ENCODE measurements at places on chromosomes 2 and 18.
A peak's percentile ranks its signal among the peaks of the same experiment; 100 is the strongest.

DNA sequence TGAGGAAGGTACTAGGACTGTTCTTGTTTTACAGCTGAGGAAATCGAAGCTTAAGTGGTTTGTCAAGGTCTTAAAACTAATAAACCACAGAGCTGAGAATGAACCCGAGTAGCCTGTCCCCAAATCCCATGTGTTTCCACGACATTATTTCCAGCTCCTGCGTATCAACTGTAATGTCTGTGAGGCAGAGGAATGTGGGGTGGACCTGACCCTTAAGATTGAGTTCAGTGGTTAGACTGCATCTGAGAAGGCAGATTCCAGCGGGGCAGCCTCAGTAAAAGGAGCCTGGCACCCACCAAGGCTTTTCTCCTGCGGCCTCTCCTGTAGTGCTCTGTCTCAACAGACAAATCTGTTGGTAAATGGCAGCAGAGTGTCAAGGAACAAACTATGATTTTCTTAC is 81.9 kb upstream of the TMEM178A start:
- no peak for DNase-seq

DNA sequence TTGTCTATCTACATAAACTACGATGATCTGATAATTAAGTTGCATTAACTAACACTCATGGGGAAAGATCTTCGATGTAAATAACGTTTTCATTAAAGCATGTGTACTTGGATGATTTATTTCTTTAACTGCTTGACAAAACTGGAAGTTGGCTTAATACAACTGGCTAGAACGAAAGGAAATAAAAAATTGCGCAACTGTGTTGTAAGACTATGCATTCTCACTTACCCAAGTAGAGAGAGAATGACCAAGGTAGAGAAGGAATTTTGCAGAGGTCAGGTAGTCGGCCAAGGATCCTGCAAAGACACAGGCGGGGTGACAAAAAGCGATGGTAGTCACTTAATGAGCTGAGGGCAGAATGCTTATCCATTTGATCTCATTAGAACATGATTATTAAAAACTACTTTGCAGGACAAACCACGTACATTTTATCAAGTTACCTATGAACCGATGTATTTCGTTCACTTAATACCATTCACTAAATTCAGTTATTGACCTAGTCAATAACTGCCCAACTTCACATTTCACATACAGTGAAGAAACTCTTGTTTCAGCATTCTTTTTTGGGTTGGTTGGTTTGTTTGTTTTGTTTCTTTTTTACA is 900 bp downstream of the SLC40A1 start:
- DNase-seq, result no peak

DNA sequence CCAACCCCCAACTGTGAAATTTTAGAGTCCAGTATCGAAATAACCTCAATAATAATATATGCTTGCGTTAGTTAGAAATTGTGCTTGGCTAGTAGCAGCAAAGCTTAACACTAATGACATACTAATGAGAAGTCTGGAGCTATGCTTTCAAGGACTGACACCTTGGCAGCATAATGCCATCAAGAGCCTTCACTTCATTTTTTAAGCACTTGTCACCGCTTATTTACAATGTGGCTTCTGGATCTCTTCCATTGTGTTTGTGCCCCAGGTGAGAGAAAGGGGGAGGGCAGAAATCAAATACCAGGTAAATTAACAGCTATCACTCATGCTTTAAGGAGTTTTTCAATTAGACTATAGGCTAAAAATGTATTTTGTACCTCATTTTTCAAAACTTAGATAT is 101.5 kb downstream of the CDH7 start:
- no peak for DNase-seq

DNA sequence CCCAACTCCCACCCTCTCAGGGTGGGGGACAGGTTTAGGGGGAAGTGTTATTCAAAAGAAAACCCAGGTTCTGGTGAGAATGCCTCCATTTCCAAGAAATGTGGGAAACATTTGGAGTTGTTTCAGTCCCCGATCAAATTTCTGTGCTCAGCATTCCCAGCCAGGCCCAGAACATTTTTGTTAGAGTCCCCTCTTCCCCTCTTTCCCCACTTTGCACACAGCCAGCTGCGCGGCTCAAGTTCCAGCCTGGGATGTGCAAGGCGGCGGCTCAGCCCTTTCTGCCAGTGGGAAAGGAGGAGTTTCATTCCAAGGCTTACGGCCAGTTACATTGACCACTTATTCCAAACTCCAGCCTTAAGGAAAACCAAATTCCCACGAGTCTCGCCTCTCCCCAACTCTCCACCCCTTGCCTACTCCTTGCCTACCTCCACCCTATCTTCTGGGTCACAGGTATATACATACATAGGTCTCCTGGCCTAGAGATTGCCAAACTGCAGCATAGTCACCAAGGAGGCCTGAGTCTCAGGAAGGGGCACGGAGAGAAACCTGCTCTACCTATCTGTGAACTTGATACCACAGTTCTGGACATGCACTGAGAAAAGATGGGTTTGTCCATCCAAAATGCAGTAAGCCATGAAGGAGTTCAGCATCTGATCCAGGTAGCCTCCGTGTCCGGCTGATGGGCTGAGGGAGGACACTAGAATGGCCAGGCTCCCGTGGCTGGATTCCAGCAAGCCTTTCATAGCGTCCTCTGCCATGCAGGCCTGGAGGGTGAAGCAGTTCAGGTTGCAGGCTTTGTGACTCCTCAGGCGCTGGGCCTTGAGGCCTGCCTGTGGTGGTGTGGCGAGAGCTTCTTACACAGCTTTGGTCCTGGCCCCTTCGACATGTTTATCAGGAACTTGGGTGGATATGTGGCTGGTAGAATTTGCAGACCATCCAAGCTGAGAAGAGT is 154.5 kb downstream of the ZFP36L2 start:
- no peak for DNase-seq

DNA sequence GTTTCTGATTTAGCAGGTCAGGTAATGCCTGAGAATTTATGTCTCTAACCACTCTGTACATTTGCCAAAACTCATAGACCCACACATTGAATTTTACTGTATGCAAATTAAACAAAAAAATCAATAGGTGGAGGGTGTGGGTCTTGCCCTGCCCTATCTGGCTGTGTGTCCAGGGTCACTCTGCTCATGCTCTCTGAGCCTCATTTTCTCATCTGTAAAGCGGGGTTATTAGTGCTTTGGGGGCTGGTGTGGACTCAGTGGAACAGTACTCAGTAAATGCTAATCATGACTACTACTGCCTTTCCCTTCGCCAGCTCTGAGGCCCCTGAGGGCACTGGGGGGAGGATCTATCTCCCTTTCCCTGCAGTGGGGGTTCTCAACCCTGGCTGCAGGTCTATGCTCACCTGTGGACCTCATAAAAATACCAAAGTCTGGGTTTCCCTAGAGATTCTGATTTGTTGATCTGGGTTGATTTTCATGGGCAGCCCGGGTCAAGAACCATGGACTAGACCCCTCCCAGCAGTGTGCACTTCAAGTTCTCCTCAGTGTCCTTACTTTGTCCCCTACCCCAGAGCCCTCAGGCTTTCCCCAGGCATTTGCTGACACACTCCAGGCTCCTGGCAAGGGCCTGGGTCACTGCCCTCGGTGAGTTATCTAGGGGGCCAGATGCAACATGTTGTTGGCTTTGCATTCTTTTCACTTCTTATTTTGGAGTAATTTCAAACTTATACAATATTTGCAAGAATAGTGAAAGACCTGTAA is 27.5 kb downstream of the MTHFD2 start:
- DNase-seq, result no peak

DNA sequence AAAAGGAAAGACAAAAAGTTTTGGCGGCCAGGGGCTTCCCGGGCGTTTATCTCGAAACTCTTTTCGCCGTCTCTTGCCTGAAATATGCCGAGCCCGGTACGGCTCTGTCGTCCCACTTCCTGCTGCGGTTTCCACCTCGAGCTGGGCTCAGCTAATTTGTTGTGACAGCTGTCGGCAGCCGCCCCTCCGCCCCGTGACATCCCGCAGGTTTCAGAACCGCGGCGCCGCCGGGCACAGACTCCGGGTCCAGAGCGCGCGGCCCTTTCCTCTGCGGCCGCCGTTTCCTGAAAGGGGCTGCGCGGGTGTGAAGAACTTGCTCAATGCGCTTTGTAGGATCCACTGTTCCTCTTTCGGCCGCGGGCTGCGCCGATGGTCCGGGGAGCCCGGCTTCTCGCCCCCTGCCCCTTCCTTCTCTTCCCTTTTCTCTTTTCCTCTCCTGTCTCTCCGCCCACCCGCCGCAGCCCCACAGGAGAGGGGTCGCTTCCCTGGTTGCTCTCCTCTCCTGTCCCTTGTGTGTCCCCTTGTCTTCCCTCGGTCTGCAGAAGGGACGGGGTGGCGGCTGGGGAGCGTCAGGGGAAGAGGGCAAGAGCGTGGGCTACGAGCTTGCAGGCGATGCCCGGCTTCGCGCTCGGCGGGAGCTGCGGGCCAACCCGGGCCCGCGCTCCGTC is 648 bp downstream of the ARID5A start:
- no peak for DNase-seq

- no peak for DNase-seq
These were observed 58.3 kb downstream of the INHBB start for GRCh38 chr2:120404274-120404673.

GRCh38 chr2:85750587-85751575 is 2.9 kb upstream of the ATOH8 start:
- DNase-seq, result peak; percentile 81

DNA sequence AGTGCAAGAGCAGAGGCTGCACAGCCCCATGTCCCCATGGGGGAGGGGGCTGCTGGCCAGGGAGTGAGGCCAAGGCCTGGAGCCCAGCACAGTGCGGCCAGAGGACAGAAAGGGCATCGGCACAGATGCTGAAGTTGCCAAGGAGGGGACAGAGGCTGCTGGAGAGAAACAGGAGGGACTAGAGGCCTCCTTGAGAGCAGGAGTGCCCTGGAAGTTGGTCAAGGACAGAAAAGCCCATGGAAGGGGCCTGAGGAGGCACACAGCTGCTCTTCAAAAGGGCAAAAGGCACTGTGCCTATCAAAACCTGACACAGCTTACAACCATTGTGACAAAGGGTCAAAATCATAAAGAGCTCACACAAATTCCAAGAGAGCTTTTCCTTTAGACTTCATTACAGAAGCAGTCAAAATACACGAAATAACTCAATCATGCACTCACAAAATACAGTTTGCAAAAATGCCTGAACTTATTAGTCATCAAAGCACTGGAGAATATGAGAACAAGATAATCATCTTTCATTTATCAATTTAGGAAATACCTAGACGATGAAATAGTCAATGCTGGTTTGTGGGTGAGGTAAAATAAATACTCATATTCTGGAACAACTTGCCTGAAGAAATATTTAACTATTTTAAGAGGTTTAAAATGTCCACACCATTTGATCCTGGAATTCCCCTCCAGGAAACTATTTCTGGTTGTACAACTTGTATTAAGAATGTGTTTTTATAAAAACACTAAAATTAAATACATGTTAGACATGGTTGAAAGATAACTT is 79.6 kb downstream of the USP40 start:
- DNase-seq, result no peak

- DNase-seq, result no peak
These were observed 57.7 kb downstream of the BIN1 start for GRCh38 chr2:127048969-127049897.

GRCh38 chr2:3641841-3642421 is 16.1 kb upstream of the ALLC start:
- DNase-seq, result no peak

DNA sequence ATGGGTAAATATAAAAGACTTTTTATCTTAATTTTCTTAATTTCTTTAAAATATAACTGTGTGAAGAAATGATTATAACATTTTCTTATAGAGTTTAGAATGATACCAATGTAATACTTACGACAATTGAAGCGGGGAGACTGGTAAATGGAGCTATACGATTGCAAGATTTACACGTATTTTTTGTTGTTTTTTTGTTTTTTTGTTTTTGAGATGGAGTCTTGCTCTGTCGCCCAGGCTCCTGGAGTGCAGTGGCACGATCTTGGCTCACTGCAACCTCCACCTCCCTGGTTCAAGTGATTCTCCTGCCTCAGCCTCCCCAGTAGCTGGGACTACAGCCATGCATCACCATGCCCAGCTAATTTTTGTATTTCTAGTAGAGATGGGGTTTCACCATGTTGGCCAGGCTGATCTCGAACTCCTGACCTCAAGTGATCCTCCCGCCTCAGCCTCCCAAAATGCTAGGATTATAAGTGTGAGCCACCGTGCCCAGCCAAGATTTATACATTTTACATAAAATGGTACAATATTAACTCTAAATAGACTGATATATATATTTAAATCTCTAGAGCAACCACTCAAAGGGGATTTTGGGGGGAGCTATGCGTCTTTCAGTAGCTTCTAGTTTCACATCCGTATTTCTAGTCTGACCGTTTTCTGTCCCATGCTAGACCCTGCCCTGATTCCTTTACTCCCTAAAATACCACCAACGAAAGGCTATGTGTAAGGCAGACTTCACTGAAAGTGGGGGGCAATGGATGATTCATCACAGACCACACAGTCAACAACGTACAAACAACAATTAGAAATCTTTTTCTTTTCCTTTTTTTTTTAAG is 28.2 kb upstream of the ATG16L1 start:
- DNase-seq, result no peak
